ENCODE measurements at places on chromosomes 11 and 22.

GRCh38 chr11:77865805-77866204 is 44.9 kb downstream of the AAMDC start:
- no peak for DNase-seq

GRCh38 chr11:28529540-28530410 is 421.6 kb downstream of the METTL15 start:
- no peak for DNase-seq

- DNase-seq: peak; percentile 90
Observed at GRCh38 chr11:14422052-14422813, 63.2 kb upstream of the RRAS2 start.

DNA sequence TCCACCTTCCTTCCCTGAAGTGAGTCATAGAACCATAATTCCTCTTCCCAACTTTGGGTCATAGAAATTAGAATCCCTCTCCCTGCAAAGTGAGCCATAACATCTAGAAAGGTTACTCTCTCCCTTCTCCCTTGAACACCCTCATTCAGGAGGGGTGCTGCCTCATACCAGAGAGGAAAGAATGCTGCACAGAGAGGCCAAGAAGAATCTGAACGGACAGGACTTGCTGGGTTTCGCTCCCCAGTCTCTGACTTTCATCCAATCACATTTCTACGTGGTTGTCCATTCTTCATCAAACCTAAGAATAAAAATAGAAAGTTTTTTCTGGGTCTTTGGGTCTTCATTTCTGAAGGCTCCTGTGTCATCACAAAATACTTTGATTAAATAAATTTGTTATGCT is 31.0 kb upstream of the BIRC3 start:
- no peak for DNase-seq

- no peak for DNase-seq
Observed at GRCh38 chr22:37485395-37486223, 575 bp downstream of the MFNG start.

- DNase-seq: no peak
Observed at GRCh38 chr22:35892192-35892591, 136.4 kb downstream of the RBFOX2 start.

DNA sequence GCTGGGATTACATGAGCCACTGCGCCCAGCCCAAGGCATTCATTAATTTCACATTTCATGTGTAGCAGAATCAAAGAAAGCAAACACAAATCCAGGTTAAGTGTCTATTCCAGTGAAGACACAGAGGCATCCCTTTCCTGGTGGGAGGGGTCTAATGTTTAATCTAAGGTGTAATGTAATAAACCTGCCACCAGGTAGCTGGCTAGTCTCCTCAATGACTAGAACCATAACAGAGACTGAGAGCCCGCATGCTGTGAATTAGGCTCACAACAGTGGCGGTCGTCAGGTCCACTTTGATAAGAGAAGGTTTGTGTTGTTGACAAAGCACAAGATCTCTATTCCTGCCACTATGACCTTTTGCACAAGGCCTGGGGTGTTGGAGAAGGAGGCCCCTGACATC is 64.2 kb upstream of the ADA2 start:
- DNase-seq: no peak

- DNase-seq: no peak
Observed at GRCh38 chr11:115617767-115618166, 113.6 kb upstream of the CADM1 start.

GRCh38 chr11:68362801-68363379 is 50.5 kb downstream of the LRP5 start:
- DNase-seq: no peak
